ENCODE measurements at places on chromosomes 2 and 18.

DNA sequence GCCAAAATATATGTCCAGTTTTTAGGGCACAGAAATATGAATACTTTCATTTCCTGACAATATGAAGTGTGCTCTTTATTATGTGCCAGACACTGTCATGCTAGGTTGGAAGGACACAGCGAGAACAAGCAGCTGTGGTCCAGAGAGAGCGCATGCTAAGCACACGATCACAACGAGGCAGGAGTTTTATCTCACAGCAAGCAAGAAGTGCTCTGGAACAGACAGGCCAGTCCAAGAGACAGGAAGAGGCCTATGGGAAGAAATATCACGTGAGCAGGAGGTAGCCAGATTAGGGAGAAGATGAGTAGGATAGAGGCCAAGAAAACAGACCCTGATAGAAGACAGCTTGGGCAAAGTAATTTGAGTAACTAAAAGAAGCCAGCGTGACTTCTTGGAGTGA, 135.5 kb upstream of the CAB39 start:
- no peak for DNase-seq

- no peak for DNase-seq
Measured at GRCh38 chr2:155692106-155692505, 640.4 kb downstream of the NR4A2 start.

DNA sequence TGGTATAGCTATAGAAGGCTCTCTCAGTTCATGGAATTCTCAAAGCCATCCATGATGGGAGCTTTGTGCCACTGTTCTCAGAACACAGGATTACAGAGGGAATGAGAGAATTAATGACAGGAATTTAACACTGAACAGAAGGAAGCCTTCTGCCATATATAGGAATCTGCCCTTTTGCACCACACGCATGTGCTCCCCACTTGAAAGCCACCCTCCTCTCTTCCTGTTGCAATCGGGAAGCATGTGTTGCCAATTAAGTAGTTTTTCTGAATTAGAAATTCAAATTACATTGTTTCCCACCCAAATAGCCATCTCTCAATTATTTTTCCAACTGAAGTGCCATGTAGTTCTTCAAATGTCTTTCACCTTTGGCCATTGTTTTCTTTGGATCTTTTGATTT, 71.3 kb downstream of the C1D start:
- DNase-seq = no peak

DNA sequence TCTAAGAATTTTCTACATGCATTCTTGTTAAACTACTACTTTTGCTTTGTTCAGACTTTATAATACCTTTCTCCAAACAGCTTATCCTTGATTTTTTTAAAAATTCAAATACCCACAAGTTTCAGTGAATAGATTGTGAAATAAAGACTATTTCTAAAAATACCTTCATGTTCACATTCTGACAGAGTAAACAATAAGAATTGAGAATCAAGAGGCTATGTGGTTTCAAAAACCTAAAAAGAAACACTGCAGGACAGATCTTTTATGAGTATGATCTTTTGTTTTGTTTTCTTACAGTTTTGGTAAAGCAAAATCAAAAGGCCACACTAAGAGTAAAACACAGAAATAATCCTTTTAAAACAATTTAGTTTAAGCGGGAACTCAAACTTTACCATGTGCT, 21.2 kb downstream of the ALS2 start:
- no peak for DNase-seq

DNA sequence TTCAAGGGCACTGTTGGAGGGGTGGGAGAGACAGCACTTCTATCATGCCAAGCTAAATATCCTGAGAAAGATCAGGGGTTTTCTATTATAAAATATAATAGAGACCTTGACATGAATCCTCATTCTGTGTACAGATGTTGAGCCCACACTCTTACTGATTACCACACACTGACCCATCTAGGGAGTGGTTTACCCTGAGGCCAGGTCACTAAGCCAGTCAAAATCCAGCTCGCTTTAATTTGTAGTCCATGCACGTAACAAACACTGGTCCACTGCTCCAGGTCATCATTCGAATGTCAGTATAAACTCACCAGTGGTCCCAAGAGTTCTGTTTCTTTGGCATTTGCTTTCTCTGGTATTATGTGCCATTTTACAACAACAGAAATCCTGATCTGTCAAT, 96.4 kb downstream of the SLC8A1 start:
- no peak for DNase-seq

DNA sequence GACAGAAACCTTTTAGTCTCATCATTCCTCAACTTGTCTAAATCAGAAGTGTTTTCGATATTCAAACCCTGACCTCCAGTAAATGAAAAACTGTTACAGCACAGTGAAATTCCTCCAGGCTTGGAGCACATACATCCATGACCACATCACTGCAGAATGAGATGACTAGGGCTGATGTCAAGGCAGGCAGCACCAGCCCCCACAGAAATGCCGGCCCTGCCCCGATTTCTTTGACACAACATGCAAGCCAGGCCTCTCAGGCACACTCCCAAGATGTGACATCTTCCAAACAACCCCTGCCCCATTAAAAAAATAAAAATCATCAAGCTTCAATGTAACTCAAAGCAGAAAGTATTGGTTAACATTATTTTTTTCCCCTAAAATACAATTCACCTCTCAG, 103.3 kb downstream of the CTAGE1 start:
- peak; percentile 54 for DNase-seq

- no peak for DNase-seq
Measured at GRCh38 chr2:134466141-134466540, 212.3 kb downstream of the MGAT5 start.

GRCh38 chr2:216736326-216736725, 41.0 kb upstream of the IGFBP5 start:
- peak; percentile 37 for DNase-seq

DNA sequence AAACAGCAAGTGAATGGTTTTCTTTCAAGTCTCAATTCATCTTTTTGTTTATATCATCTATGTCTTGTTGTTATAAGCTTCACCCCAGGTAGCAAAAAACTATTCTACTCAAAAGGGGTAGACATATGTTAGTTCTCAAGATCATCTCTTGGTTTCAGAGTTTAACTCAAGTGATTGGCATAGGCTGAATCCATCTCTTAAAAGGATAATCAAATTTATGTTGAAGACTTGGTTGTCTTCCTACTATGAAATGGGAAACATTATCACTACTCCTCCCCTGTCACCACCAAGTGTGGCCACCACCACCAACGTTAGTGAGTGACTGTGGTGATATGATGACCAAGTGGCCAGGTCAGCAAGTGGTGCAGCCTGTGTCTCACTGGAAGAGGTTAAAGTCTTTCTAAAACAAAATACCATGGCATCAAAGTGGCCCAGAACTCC, 1.5 kb downstream of the IL1B start:
- no peak for DNase-seq

- DNase-seq = no peak
Measured at GRCh38 chr2:120308038-120308910, 37.7 kb upstream of the INHBB start.

DNA sequence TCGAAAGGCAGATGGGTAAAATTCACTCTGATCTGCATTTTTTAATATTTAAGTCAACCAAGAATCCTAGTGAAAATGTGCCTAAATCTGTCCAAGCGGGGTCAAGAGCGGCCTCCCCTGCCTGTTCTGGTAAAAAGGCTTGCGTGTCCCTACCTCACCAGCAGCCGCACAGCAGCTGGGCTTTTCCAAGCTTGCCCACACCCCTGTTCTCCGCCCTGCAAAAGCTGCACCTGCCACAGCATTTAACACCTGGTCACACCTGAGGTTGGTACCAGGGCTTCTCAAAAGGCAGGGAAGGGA, 25.8 kb upstream of the TMEM182 start:
- DNase-seq = no peak

GRCh38 chr2:8642366-8643068, 39.3 kb upstream of the ID2 start:
- DNase-seq = no peak

DNA sequence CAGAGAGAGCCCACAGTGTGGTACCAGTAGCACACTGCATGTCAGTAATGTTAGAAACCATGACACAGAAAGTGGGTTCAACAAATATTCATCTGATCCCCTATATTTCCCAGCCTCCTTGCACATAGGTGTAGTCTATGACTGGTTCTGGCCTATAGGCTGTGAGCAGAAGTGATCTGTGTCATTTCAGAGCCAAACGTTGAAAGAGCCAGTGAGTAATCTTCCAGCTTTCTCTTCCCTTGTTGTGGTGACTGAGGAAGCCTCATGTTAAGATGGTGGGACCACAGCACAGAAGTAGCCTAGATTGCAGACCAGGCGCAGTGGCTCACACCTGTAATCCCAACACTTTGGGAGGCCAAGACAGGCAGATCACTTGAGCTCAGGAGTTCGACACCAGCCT, 4.1 kb downstream of the TMEM237 start:
- DNase-seq = no peak

DNA sequence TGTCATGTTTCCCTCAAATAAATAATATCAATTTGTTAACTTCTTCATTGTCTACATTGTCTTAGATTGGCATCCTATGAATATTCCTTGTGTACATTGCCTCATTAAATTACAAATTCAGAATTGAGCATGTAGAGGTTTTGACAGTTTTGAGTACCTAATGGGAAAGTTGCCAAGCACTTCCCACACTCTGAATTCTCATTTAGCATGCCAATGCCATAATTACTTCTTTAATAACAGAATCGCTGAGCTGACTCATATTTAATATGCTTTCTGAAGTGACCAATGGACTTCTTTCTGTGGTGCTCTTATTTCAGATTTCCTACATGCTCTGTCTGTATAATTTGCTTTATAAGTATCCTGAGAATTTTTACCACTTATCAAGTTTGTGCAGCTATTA, 114.4 kb upstream of the NOL4 start:
- DNase-seq = no peak

GRCh38 chr2:11907190-11907589, 160.8 kb downstream of the LPIN1 start:
- no peak for DNase-seq

DNA sequence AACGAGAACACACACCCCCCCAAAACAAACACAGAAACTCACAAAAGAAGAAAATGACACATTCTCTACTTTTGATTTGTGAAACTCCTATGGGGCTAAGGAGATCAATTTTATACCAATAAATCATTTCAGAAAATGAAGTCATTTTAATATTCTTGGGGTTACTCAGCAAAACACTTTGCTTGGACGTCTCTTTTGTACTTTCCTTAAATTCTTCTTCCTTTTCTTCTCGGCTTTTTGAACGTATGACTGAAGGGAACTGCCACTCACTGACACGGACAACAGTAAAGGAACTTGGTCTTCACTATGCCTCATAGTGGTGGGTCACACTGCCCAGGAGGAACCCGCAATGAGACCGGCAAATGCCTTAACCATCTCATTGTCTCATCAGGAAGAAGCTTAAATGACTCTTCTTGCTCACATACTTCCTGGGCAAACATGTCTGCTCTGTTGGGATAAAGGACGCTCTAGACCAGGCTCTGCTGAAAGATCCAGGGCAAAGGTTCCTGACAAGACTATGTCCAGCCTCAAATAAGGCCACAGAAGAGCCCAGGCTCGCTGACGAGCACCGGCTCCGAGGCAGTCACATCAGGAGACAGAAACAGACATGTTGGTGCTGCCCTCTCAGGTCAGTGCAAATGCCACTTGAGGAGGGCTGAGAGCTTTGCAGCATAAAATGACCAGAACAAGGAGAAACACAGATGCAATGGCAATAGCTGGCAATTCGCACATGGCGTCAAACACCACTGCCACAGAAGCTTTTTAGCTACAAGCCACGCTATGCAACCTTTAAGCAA, 205.5 kb downstream of the TGIF1 start:
- no peak for DNase-seq

DNA sequence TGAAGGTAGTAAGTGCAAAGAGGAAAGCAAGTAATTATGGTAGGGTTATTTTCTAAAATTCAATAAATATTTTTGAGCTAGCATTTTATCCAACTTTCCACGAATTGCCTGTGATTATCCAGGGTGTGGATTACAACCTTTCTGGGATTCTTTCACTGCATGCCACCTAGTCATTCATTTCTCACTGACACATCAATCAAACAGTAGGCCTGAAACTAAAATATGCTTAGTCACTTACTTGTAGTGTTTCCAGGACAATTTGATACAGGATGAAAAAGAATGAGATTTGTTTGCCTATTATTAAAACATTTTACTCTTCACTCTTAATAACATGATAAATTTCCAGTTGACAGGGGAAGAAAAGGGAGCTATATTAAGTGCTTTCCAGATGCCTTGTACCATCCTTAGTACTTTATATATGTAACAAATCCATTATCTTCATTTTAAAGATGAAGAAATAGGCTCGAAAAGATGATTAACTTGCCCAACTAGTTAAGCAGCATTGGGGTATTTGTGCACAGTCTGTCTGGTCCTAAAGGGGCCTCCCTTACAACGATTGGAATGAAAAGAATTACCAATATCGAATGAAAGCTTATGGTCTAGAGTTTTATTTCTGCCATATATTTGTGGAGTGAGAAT, 70.4 kb downstream of the KCTD1 start:
- DNase-seq = no peak

DNA sequence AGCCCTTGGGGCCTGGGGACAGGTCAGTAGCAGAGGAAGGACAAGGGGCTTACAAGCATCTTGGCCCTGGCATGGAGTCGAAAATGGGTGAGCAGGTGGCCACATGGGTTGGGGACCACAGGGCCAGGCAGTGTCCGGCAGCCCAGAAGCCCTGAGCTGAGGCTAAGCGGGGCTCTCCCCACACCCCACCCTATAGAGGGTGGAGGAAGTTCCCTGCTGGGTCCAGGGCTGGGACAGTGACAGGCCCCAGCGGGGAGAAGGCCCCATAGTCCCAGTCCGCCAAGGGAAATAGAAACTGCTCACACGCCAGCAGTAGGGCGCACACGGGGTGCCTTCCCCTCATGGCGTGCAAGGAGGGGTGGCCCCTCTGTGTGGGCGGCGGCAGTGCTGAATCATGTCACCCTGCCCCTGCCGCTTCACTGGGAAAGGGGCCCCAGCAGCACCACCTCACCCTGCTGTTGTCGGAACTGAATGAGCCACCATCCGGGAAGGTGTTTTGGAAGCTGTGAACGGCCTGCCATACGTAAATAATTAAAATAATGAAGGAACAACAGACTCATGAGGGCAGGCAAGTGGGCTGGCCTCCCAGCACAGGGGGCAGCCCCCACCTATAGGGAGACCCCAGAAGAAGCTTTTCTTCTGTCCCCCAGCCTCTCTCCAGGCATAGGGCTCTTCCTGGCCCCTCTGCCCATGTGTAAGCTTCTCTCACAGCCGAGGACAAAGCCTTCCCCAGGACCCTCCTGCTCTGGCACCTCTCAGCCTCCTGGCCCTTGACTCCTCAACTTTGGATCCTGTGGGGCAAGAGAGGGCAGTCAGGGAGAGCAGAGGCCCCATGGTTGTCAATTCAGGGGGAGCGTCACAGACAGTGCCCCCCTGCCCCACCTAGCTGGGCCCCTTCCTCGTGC, 12.7 kb upstream of the DUSP2 start:
- DNase-seq = no peak

GRCh38 chr2:106866641-106867040, 19.3 kb downstream of the ST6GAL2 start:
- no peak for DNase-seq
